ENCODE measurements at places on chromosomes 7 and 10.
A peak's percentile ranks its signal among the peaks of the same experiment; 100 is the strongest.

GRCh38 chr7:125184801-125185200, 255.2 kb upstream of the POT1 start:
- no peak for DNase-seq

DNA sequence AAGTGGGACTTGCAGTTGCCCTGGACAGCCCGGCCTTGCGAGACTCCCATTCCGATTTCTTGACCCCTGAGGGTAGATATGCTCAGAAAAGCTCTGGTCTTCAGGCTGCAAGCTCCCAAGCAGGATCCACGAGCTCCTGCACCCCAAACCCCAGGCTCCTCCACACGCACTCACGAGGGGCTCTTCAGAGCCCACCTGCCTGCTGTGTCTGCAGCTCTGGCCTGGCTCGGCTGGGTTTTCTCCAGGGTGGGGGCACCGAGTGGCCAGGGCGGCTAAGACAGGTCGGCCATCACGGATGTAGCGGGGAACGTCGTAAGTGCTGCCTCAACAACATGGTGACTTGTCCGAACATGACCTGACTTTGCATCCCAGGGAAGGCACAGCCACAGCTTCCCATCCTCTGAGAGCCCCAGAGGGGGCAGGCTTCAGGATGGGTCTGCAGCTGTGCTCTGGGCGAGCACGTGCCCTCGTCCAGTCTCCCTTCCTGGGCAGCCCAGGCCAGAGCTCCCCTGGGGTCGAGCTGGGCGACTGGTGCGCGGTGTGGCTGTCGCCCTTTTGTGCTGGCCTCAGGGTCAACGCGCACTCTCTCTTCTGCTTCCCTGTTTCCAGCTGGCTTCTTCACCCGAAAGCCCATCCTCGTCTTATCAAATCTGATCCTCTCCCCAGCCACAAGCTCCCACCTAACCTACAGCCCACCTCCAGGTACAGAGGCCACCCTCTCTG, 415.3 kb downstream of the DNAJB6 start:
- DNase-seq = no peak

GRCh38 chr10:81967716-81968115, 92.7 kb downstream of the NRG3 start:
- no peak for DNase-seq

DNA sequence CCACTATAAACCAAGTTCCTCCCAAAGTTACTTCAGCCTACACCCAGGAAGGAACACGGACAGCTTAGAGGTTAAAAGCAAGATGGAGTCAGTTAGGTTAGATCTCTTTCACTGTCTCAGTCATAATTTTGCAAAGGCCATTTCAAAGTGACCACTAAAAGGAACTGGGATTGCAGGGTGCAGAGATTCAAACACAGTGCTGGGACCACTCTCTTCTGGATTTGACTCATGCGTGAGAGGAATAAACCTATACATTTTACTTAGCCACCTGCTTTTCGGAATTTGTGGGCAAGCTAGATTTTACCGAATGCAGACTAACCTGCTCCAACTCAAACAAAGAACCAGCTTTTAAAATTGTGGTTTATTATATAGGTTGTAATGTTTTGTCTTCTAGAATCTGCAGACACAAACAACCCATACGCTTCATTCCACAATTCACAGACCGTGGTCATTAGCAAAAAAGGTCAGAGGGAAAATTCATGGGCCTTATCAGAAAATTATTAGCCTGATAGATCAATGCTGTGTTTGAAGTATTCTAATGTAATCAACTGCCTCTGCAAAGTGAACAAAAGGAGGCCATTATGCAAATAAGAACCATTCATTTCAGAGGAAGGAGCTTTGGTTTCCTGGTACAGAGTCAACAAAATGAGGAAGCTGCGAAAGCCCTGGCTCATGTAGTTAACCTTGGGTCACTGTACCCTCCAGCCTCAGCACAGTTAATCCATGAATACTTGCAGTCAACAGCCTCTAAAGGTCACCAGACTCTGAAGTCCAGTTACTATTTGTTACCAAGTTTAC, 342.7 kb upstream of the KLF6 start:
- DNase-seq = no peak

DNA sequence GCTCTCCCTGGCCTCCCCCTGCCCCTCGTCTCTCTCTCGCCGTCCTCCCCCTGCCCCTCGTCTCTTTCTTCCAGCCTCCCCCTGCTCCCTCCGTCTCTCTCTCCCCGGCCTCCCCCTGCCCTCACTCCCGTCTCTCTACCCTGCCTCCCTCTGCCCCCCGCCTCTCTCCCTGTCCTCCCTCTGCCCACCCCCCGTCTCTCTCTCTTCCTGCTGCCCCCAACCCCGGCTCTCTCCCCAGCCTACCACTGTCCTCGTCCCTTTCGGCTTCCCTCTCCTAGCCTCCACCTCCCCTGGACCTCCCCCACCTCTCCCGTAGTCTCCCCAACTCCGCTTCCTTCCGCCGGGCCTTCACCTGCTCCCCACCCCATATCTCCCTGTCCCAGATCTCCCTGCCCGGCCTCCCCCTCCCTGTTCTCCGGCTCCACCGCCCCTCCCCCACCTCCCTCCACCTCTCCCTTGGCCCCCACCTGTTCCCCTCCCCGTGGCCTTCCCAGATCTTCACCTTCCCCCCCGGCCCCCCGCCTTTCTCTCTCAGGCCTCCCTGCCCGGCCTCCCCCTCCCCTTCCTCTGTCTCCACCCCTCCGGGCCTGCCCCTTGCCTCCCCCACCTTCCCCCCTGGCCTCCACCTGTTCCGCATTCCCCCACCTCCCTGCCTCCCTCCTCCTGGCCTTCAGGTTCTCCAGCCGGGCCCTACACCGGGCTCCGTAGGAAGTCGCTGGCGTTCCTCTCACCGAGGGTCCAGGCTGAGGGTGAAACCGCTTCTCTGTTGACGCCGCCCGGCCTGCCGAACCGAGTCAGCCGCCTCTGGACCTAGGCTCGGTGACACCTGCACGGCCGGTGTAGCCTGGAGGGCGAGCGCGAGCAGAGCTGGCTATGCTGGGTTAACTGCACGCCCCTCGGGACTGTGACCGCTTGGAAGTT, 1.2 kb downstream of the GET4 start:
- DNase-seq = peak; percentile 19

DNA sequence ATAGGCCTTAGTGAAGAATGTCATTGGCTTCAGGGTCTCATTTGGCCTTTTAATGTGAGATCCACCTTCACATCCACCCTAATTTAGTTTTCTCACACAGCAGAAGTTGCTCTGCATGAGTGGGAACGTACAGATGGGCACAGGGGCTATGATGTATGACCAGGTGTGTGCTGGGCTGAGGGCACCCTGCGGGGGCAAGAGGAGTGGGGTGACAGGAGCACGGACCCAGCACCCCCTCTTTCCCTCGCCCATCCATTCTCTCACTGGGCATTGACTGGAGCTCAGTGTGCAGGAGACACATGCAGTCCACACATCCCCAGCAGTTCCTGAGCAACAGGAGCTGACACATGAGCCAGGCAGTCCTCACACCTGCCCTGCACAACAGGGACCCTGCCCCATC, 95.1 kb upstream of the PPP2R2D start:
- DNase-seq = no peak

DNA sequence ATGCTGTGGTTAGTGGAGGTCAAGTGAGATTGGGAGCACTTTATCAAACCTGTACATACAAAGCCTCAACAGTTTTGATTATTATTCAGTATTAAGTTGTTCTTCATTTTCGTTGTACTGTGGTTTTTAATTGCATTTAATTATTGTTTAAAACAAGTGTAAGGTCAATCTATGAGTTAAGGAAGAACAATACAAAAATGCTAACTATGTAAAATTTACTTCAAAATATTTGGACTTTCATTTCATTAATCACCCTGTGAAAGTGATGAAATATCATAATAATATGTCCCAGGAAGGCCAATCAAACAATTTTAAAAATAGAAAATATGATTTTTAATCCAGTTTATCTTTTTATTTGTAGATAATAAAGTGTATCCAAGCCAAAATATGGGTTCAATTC, 13.6 kb upstream of the NDUFA5 start:
- DNase-seq = no peak

- no peak for DNase-seq
Measured at GRCh38 chr7:36082910-36083309, 70.1 kb upstream of the EEPD1 start.

GRCh38 chr10:96275685-96276418, 4.5 kb upstream of the BLNK start:
- DNase-seq = peak; percentile 8

DNA sequence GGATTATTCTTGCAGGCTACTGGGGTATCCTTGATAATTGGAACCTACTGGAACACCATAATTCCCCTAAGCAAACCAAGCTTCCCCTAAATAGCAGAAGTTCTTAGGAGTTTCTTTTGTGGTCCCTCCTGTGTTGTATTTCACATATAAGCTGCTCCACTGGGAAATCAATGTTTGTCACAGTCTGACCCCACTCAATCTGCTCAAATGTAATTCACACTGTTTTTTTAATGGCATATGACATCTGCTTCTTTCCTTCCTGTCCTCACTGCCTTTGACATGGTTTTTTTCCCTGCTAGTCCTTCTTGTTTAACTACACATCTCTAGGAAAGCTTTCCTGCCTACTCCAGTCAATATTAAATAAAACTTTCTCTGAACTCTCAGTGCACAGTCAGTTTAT, 1.8 kb upstream of the PTPRZ1 start:
- DNase-seq = no peak

GRCh38 chr10:119725517-119725827, 378 bp upstream of the INPP5F start:
- no peak for DNase-seq
